Frontal cortex (tissue), 4 donors: ENCODE measurements at places on chromosomes 12 and 14.
A peak's percentile ranks its signal among the peaks of the same experiment; 100 is the strongest.

GRCh38 chr14:29310757-29311156 is 544.2 kb downstream of the FOXG1 start:
- DNase-seq = no peak

DNA sequence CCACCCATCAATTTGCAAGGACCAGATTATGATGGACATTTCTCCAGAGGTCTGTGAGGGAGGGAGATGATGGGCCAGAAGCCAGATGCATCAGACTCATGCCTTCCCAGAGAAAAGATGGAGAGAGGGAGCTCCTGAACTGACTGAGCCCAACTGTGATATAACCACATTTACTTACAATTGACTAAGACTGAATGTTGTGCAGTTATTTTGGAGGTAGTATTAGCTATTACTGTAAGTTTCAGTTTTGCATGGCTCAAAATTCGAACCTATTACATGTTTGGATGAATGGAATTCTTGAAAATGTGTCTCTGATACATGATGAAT is 211.1 kb upstream of the SFSWAP start:
- DNase-seq = no peak

DNA sequence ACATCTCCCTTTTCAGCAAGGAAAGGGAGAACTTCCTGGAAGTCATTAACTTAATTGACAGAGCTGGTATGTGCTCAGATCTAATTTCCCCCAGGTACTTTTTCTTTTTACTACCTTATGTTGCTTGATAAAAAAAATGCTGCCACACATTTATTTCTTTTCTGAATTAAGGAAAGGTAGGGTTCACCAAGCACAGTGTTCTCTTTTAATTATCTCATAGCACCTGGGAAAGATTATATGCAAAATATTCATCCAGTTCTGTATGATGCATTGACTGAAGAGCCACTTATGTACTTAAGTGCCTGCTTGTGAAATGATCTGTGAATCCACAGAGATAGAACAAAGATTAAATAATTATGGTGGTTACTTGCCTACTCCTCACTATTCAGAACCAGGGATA is 25.1 kb downstream of the KCNC2 start:
- no peak for DNase-seq

- DNase-seq = no peak
Measured at GRCh38 chr12:128131955-128132354, 135.0 kb upstream of the TMEM132C start.

DNA sequence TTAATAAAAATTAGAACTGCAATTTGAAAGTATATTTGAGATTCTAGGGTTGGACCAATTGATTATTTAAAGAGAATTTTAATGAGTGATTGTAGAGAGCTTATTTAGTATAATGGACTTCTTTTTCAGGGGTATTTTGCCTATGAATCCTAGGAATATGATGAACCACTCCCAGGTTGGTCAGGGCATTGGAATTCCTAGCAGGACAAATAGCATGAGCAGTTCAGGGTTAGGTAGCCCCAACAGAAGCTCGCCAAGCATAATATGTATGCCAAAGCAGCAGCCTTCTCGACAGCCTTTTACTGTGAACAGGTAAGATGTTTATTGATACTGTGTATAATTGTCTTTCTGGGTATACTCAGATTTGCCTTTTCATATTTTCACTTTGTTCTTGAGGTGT is 35.9 kb upstream of the KCNMB4 start:
- no peak for DNase-seq

DNA sequence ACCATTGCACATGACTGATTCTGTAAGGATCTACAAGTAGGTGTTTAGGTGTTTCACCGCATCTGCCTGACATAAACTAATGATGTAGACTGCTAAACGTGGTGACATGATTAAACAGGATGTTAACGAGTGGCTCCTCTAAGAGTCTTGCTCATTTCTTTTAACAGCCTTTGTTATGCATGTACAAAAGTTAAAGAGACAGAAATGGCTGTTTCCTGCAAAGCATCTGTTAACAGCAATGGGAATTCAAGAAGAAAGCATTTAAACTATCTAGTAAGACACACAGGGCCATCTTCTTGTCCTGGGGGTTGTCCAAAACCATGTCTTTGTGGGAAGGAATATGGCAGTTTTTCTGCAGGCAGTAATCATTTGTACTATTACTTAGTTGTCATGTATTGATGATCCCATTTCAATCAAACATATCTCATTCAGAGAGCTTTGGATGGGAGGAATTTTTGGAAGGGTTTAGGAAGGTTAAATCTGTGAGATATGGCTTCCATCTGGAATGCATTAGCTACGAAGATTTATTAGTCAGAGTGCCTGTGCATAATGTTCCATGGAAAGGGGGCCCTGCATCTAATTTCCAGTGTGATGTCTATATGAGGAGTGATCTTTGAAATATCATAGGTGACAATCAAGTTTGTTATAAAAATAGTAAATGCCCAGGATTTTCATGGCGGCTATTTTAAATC is 495.1 kb downstream of the EGLN3 start:
- no peak for DNase-seq

- DNase-seq = no peak
Measured at GRCh38 chr12:65362234-65363031, 84.0 kb downstream of the MSRB3 start.

DNA sequence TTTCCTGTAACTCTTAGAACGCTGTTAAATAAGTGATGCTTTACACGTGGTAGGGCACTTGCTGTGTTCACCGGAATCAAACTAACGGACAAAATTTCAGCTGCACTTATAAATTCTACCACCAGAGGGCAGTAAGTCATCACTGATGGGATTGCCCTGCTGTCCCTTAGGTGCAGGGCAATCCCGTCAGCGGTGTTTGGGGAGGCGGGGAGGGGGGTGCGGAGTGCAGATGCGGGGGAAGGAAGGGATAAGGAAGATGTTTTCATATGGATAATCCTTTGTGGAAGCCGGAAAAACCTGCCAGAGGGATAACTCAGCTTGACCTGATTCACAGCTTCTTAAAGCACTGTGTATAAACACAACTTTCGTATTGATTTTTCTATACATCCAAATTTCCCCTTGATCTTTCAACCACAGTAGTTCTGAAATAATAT is 21.7 kb upstream of the SLC10A1 start:
- peak; percentile 69 for DNase-seq

DNA sequence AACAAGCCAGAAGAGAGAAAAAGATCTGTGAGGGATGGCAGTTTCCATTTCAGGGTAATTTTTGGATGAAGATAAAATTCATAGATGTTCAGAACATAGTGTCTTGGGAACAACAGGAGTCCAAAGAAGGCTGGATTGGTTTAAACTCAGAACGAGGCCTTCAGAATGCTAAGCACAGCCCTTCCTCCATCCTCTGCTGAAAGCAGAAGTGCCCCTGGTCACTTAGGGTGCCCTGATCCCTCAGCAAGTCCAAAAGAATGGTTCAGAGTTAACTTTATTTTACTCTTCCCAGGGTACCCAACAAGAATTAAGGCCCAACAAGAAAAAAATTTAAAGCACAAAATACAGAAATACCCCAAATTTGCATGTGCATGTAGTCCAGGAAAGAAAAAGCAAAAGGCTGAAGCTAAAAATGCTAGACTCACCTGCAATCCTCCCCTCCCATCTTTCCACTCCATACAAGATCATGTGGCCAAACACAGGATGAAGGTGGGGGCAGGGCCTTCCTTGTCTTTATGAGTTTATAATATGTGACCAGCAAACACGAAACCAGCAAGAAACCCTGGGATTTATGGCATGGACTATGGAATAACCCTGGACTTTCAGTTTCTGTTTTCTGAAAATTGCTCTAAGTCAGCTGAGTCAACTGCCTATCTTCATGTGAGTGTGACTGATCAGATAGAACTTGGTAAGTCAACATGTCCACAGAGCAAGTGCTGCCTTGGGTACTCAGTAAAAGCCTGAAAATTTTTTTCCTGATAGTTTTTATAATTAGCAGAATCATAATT is 21.2 kb downstream of the MAX start:
- no peak for DNase-seq

- no peak for DNase-seq
Measured at GRCh38 chr12:65335021-65335714, 56.7 kb downstream of the MSRB3 start.

- DNase-seq = no peak
Measured at GRCh38 chr12:9347328-9348127, 139.3 kb upstream of the PZP start.

DNA sequence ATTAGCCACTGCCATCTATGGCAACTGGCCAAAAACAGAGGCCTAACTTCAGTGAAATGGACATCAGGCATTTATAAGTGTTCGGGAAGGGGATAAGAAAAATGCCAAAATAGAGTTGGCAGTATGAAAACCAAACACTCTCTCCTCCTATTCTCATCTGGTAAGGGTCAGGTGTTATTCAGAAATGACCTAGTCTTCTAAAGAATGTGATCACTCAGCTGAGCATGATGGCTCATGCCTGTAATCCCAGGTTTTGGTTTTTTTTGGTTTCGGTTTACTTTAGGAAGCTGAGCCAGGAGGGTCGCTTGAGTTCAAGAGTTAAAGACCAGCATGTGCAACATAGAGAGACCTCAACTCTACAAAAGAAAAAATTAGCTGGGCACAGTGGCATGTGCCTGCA is 170.3 kb downstream of the GRIN2B start:
- DNase-seq = no peak

DNA sequence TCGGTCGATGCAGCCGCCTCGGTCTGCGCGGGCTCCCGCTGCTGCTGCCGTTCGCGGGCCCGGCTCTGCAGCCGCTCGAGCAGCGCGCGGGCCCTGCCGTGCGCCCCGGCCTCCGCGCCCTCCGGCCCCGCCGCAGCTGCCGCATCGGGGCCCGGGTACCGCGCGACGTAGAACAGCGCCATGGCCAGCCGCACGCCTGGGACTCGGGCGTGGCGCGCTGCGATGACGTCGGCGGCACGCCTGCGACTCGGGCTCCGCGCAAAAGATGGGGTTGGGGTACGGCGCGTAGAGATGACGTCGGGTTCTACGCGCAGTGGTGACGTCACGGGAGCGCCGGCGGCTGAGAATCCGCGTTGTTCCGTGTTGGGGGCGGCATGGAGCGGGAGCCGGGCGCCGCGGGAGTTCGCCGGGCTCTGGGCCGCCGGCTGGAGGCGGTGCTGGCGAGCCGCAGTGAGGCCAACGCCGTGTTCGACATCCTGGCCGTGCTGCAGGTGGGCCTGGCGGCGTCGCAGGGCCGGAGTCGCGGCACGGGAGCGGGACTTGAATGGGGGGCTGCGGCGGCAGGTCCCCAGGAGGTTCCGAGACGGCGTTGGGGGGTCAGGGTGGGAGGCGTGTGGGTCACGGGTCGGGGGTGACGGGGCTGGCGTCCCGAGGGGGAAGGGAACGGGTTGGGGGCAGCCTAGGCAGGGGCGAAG is at the start of the genes DDX51 and NOC4L:
DDX51 (minus strand) TSS at position 205 of the 695 bp plus-strand sequence; CDS start at position 182, 23 bp downstream.
NOC4L (plus strand) TSS at position 343 of the 695 bp plus-strand sequence; CDS start at position 375, 32 bp downstream.
- peak; percentile 99 for DNase-seq
